ENCODE measurements at places on chromosomes 4 and X.

- DNase-seq = no peak
These were observed 102.7 kb downstream of the TAB3 start for GRCh38 chrX:30786374-30786773.

DNA sequence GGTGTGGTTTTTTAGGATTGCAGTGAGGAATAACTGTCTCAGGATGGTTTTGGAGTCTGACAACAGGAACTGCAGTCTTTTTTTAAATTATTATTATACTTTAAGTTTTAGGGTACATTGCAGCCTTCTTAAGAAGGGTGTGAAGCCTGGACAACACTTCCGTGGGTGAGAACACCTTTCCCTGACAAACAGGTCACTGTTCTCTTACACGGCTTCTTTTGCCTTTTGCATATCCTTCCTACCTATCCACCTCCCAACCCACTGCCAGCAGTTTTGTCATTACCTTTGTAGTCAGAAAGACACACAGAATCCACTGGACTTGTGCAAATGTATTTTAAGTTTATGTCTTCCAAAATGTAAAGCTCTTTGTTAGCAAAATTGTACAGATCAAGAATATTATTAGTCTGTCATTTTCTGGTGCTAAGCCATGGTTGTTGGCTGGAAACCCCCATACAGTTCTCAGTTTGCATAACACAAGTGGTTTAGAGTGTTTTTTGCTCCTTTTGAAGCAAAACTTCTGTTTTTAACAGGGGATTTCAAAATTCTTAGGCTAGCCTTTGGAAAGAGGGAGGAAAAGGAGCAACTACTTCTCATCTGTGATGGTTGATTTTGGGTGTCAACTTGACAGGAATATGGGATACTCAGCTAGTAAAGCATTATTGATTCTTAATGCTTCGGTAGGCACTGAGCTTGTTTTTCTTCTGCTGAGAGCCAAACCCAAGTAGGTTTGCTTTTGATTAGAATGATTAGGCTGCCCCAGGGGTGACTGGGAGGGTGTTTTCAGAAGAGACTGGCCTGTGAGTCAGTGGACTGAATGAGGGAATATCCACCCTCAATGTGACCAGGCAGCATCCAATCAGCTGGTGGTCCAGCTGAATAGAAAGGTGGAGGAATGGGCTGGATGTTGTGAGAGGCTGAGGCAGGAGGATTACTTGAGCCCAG, 29.4 kb upstream of the KLHL2 start:
- DNase-seq = no peak

GRCh38 chrX:150406596-150406995, 43.5 kb downstream of the MAMLD1 start:
- no peak for DNase-seq

- DNase-seq = no peak
These were observed 34.7 kb downstream of the SLC25A5 start for GRCh38 chrX:119502727-119503483.

DNA sequence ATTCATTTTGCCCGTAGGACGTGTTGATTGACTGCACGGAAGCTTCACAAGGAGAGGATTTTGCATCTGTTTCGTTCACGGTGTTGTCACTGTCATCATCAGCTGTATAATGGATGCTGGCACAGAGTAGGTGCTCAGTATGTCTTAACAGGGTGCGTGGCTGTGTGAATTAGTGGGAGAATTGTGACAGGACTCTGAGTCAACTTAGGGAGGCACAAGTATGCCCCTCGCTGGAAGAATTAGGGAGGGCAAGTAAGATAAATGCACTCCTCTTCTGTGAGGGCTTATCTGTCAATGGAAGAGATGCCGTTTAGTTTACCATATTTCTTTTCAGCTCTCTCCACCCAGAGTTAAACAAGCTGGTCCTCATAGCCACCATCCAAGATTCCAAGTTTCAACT, 107.2 kb downstream of the TRIML1 start:
- no peak for DNase-seq
